Activated T-cell treated with anti-CD3 and anti-CD28 coated beads, Interleukin-2, amount 50 U/mL, for 4 hours (primary cell): ENCODE measurements at places on chromosomes 5 and 9. TPM values are rescaled to one million over a fixed set of nuclear protein-coding genes. Genes with fewer than 3 reads are reported as not detected.

The ERCC6L2 gene
- total RNA-seq, result 24.4 TPM

The TAF9 gene
- 111 TPM for total RNA-seq

The LMX1B gene
- not detected for total RNA-seq

The DND1 gene
- 4.5 TPM for total RNA-seq

The EQTN gene
- total RNA-seq, result not detected

The FOXB2 gene
- total RNA-seq, result not detected

The IRGM gene
- 1.1 TPM for total RNA-seq

The CAPSL gene
- 0.87 TPM for total RNA-seq

The KCNV2 gene
- total RNA-seq, result not detected

The TSSK1B gene
- total RNA-seq, result not detected

The C9 gene
- total RNA-seq, result 0.53 TPM

The PCDHB7 gene
- not detected for total RNA-seq

The TEX48 gene
- not detected for total RNA-seq

The ZNF474 gene
- total RNA-seq, result 0.40 TPM

The QSOX2 gene
- total RNA-seq, result 26.9 TPM

The SLC46A2 gene
- not detected for total RNA-seq

The MARVELD2 gene
- total RNA-seq, result 0.48 TPM

The DDX4 gene
- total RNA-seq, result 0.41 TPM

The PAEP gene
- not detected for total RNA-seq

The IFNA13 gene
- total RNA-seq, result not detected

The PDE8B gene
- total RNA-seq, result not detected

The KIF20A gene
- 1.5 TPM for total RNA-seq

The FAT2 gene
- total RNA-seq, result not detected

The FREM1 gene
- not detected for total RNA-seq

The SLC6A7 gene
- total RNA-seq, result not detected

The SLC28A3 gene
- total RNA-seq, result 0.08 TPM

The NDUFA8 gene
- 50.3 TPM for total RNA-seq

The GALNT12 gene
- 3.5 TPM for total RNA-seq

The OSMR gene
- total RNA-seq, result 0.16 TPM

The PGM5 gene
- not detected for total RNA-seq

The NRG2 gene
- 0.23 TPM for total RNA-seq

The ARL14EPL gene
- not detected for total RNA-seq

The DMRTA1 gene
- total RNA-seq, result not detected

The THBS4 gene
- 0.27 TPM for total RNA-seq

The GDNF gene
- not detected for total RNA-seq

The SPATA9 gene
- not detected for total RNA-seq

The BAAT gene
- 0.16 TPM for total RNA-seq

The NUDT12 gene
- total RNA-seq, result 2.9 TPM

The RAB3C gene
- total RNA-seq, result not detected

The LVRN gene
- not detected for total RNA-seq

The SLC27A6 gene
- not detected for total RNA-seq
